ENCODE measurements at places on chromosomes 5 and 9.

- peak; percentile 20 for DNase-seq
Observed at GRCh38 chr9:19161257-19162025, 34.1 kb upstream of the PLIN2 start.

DNA sequence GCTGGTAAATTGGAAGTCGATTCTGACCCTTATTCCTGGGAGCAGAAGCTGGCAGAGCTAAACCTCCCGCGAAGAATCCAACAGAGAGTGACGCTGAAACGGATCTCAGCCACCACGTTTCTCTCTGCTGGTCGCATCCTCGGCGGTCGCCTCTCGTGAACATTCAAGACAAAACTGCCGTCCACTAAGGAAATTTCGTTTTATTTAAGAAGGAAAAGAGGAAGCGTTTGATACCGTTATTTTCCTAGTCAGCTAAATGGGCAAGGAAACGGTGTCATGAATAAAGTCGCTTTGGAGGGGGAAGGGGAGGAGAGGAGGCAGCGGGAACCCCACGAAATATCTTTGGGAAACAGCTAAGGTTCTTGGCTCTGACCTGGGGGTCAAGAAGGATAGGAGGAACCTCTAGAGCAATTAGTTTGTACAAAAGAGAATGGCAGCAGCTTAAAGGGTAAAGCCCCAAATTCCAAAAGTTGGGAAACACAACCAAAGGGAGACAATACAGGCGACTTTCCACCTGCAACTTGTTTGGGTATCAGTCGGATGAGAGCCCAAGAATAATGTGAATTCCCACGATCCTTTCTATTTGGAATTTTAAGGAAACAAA, 1.9 kb downstream of the FOXB2 start:
- no peak for DNase-seq

DNA sequence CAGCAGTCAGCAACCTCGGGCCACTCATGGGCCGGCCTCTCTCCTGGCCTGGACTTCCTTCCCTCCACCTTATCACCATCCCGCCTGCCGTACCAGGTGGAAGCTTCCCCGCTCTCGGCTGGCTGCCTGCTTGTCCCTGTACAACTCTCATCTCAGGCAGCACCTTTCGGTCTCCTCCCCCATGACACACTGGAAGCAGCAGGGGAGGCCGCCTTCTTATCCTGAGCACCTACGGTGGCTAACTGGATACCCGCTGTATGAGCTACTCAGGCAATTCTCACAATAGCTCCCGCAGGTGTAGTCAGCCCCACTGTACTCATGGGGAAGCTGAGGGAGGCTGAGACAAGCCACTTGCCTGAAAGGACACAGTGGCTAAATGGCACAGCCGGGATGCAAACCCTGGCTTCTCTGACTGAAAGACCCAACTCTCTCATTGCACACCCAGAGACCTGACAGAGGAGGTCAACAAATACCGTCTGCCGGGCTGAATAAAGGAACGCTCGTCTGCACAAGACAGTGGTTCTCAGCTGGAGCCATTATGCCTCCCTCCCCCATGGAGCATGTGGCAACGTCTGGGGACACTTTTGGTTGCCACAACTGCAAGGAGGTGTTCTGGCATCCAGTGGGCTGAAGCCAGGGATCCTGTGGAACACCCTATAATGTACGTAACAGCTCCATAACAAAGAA, 9.6 kb downstream of the STK10 start:
- DNase-seq: no peak

- DNase-seq: no peak
Observed at GRCh38 chr9:16715404-16715803, 155.1 kb downstream of the BNC2 start.

DNA sequence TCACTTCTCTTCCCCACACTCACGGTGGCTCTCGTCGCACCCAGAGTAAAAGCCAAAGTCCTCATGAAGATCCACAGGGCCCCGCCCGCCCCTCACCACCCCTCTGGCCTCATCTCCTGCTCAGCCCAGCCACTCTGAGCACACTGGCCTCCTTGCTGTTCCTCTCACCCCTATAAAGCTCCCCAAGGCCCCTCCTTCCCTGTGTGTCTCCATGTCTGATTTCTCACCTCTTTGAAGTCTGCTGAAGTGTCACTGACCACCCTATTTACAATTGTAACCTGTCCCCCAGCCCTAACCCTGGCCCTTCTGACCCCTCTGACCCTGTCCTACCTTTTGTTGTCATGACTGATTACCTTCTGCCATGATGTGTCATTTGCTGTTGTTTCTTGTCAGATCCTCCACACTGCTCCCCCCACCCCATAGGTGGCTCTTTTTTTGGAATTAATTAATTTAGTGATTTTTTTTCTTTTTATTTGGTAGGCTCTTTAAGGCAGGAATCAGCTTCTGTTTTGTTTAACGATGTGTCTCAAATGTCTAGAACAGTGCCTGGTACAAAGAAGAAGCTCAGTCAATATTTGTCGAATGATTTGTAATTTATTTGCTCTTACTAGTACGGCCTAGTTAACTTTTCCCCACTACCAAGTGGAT, 90.2 kb downstream of the IQGAP2 start:
- no peak for DNase-seq

GRCh38 chr9:124908098-124908497, 32.8 kb downstream of the GOLGA1 start:
- DNase-seq: no peak

- no peak for DNase-seq
Observed at GRCh38 chr9:96430377-96430776, 12.2 kb upstream of the ZNF367 start.

GRCh38 chr5:64918083-64918482, 149.4 kb downstream of the CWC27 start:
- DNase-seq: no peak

GRCh38 chr5:122947372-122947771, 89.2 kb downstream of the PPIC start:
- no peak for DNase-seq

GRCh38 chr5:139246394-139246793, 47.1 kb upstream of the MATR3 start:
- peak; percentile 27 for DNase-seq

DNA sequence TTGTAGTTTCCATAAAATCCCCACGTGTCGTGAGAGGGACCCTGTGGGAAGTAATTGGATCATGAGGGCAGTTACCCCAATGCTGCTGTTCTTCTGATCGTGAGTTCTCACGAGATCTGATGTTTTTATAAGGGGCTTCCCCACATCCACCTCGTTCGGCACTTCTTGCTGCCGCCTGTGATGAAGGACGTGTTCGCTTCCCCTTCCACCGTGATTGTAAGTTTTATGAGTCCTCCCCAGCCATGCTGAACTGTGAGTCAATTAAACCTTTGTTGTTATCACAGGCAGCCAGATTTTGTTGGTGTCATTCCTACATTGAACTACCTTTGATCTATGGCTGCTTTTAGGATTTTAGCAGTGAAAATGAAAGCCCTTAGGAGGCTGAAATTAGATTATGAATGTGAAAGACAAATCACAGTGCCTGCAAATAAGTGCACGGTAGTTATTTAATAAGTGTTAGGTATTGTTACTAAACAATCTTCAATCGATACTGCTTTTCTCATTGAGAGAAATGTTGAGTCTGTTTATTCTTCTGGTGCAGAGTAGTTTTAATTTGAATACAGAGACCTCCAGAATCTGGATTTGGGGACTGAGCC, 68.0 kb upstream of the C6 start:
- DNase-seq: no peak

GRCh38 chr5:138918686-138919085, 43.6 kb upstream of the LRRTM2 start:
- no peak for DNase-seq

- DNase-seq: no peak
Observed at GRCh38 chr5:80093796-80094195, 58.6 kb downstream of the THBS4 start.

DNA sequence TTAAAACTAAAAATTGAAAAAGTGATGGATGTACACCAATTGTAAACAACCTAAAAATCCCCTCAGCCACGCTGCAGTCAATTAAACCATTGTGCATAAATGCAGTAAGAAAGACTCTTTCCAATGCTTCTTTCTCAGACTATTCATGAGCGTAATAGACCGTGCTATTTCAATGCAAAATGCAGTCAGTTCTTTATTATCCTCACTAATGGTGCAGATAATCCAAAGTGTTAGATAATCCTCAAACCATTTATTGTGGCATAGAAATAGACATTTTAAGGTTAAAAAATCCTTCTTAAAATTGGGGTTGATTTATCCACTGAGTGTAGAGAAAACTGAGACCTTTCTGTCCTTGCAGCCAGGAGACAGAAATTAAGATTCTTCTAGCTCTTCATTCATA, 1862.8 kb downstream of the EFNA5 start:
- no peak for DNase-seq

- DNase-seq: no peak
Observed at GRCh38 chr5:67879620-67880510, 335.7 kb upstream of the PIK3R1 start.

GRCh38 chr5:133794771-133795415, 173.5 kb downstream of the C5orf15 start:
- DNase-seq: no peak

- no peak for DNase-seq
Observed at GRCh38 chr5:41071975-41072374, 833 bp upstream of the MROH2B start.

DNA sequence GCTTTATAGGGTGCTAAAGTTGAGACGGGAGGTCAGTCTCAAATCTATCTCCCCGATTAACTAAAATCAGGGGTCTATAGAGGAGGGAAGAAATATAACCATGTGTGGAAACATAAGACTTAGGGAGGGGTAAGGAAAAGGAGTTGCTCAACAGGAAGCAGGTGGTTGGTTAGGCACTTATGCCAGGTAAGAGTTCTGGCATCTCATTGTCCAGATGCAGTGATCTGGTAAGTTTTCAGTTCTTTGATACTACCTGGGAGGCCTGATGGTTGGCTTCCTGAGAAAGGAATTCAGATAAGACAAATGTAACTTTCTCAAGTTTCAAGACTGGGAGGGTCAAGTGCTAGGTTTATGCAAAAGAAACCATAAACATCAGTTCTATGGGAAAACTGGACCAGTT, 47.7 kb downstream of the CERT1 start:
- DNase-seq: no peak

DNA sequence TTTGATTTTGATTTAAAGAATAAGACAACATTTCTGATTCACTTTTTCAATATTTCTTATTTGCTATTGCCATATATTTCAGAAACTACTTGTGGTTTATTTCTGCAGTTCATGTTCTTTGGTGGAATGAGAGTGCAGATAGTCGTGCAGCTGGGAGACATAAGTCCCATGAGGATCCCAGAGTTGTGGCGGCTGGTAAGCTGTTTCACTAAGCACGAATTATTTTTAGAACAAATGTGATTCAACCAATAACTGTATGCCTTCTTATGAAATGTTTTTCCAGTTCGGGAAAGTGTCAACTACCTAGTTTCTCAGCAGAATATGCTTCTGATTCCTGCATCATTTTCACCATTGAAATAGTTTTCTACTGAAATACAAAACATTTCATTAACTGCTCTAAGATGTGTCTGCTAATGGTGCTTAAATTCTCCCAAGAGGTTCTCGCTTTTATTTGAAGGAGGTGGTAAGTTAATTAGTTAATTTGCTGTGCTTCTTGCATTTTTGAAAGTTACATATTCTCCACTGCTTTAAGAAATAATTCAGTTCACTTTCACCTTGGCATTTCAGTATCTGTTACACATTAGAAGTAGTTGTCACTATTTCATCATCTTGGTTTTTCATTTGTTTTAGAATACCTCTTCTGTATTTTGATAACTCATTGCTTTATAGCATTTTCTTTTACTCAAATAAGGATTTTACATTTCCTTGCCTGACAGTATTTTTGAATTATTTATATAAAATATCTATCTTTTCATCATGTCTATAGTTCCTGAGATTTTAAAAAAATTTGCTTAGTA, 9.0 kb downstream of the NIPSNAP3B start:
- DNase-seq: no peak

- no peak for DNase-seq
Observed at GRCh38 chr9:2015581-2016407, 647 bp downstream of the SMARCA2 start.

- no peak for DNase-seq
Observed at GRCh38 chr5:111584651-111585050, 72.3 kb upstream of the STARD4 start.

- DNase-seq: no peak
Observed at GRCh38 chr5:133985540-133986180, 17.2 kb upstream of the C5orf15 start.

DNA sequence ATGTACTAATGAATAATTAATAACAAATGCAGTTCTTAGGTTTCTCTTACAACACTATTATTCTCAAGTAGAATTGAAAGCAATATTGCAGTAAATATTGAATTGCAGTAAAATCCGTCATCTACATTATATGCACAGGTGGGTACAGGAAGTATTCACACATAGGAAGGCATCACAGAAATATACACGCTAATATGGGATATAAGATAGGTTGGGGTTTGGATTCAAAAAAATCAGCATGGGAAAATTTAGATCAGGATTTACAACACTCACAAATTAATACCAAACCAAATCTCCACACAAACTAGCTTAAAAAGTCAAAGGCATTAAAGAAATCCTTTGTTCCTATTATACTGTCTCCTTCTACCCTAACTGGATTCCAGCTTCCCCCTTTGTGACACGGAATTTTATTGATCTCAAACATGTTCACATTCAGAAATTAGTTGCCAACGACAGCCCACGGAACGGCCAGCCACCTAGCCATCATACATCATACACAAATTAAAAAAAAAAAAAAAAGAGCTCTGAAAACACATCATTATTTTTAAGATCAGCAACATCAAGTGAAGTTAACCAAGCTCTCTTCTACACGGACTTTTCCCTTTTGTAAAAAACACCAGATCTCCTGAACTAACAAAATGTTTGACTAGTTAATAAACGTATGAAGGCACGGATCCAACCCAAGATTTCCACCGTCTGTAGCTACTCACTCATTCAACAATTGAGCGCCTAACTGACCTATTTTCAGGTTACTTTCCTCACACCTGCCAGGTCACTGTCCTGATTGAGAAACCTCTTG, 2.2 kb downstream of the NR6A1 start:
- no peak for DNase-seq
